ENCODE measurements at places on chromosomes 1 and 21. TPM values are rescaled to one million over a fixed set of nuclear protein-coding genes. Genes with fewer than 3 reads are reported as not detected.

Gene RHEX
- total RNA-seq = not detected

Gene INAVA
- total RNA-seq = not detected

Gene C1orf210
- not detected for total RNA-seq

Gene FAF1
- 72.3 TPM for total RNA-seq

Gene C8B
- total RNA-seq = not detected

Gene C1orf185
- not detected for total RNA-seq

Gene DCST1
- not detected for total RNA-seq

Gene WNT9A
- total RNA-seq = 4.9 TPM

Gene TMPRSS15
- not detected for total RNA-seq

Gene RAB3B
- 20.4 TPM for total RNA-seq

Gene TRABD2B
- not detected for total RNA-seq

Gene MORC3
- 42.7 TPM for total RNA-seq

Gene TFF2
- not detected for total RNA-seq

Gene MCOLN2
- not detected for total RNA-seq

Gene YOD1
- total RNA-seq = 11.2 TPM

Gene AJAP1
- 0.24 TPM for total RNA-seq

Gene RIMS3
- total RNA-seq = 0.36 TPM

Gene PTGS2
- 17.4 TPM for total RNA-seq

Gene S100A3
- 6.3 TPM for total RNA-seq

Gene CYP4Z1
- total RNA-seq = not detected

Gene TIAM1
- total RNA-seq = 16.5 TPM

Gene ACP6
- 5.7 TPM for total RNA-seq

Gene ALPL
- total RNA-seq = 4.9 TPM

Gene TMEM240
- total RNA-seq = 4.7 TPM

Gene FNBP1L
- 21.3 TPM for total RNA-seq

Gene LAMC2
- 4.7 TPM for total RNA-seq
